Fibroblast of upper back skin (primary cell): ENCODE measurements at places on chromosomes 2 and 18.

GRCh38 chr2:2039826-2040225 is 291.2 kb downstream of the MYT1L start:
- no peak for DNase-seq

GRCh38 chr2:69509011-69509749 is 71.9 kb upstream of the NFU1 start:
- peak; percentile 3 for DNase-seq

- peak; percentile 41 for DNase-seq
Observed at GRCh38 chr2:110124939-110125691, 9.5 kb upstream of the MALL start.

- DNase-seq, result no peak
Observed at GRCh38 chr18:35703043-35703688, 121.6 kb downstream of the GALNT1 start.
